Activated T-helper 1 cell treated with anti-CD3 and anti-CD28 coated beads, Interleukin-12 subunit alpha, Interleukin-12 subunit beta, Interleukin-2, Interleukin-4 antibody, amounts not matched to agents 30 ng/mL and 10 ng/mL and 1 ng/mL, durations not matched to agents 14 hours and 24 hours and 36 hours (primary cell): ENCODE measurements at places on chromosomes 12 and 14.

DNA sequence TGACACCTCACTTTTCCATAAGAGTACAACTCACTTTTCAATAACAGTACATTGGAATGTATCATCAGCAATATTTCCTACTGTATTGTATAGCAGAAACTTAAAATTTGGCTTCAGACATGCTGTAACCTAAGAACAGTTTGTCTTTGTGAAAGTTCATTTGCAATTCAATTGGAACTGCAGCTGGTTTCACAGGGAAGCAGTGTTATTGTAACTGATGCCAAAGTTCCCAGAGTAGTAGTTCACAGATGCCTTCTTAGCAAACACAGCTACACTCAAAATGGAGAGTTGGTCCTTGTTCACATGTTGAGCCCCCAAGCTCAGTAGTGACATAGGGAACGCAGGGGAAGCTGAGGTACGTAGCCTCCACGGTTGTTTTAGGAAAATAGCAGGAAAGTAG, 23.3 kb downstream of the PPP1R36 start:
- no peak for DNase-seq

DNA sequence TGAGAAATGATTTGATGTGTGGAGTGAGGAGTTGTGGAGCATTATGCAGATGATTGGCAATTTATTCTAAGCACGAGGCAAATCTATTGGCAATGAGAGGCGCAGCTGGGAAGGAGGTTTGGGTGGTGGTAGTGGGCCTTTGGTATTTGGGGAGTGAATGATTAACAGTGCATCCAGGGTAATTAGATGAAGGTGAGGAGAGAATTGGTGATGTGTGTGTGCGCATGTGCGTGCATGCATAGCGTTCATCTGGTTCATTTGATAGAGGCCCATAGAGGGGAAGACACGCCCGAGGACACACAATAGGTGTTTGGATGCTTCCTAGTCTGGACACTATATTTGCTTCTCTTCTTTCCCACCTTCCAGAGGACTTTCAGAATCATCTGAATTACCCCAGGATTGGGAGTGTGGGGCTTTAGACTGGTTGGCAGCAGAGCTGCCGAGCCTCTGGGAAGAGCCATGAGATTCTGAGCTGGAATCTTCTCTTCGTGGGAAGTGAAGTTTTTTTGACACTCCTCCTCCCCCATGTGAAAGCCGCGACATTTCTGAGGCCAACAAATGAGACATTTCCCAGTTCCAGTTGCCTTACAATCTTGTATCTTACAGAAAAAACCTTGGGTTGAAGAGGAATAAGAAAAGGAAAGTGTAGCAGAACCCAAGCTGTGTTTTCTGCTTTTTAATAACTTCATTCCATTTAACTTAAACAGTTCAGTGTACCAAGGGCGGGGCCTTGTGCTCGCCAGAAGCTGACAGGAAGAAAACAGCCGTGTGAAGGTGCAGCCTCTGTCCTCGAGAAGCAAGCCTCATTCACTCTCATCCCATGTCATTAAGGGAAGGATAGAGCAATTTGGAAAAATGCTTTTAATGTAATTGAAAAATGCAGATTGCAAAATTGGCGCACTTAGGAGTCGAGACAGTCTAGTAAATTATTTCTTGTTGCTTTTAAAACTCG, 65.2 kb downstream of the SLC25A47 start:
- no peak for DNase-seq

GRCh38 chr12:124383028-124383427, 88.1 kb downstream of the RFLNA start:
- no peak for DNase-seq

- no peak for DNase-seq
These were observed 22.3 kb downstream of the ZFC3H1 start for GRCh38 chr12:71641390-71641789.

GRCh38 chr14:103112400-103113243, 10.6 kb upstream of the TNFAIP2 start:
- no peak for DNase-seq
